C1 segment of cervical spinal cord (tissue), 14 donors: ENCODE measurements at places on chromosomes 2 and 18.

- DNase-seq: no peak
Measured at GRCh38 chr2:33730193-33730592, 131.1 kb upstream of the FAM98A start.

DNA sequence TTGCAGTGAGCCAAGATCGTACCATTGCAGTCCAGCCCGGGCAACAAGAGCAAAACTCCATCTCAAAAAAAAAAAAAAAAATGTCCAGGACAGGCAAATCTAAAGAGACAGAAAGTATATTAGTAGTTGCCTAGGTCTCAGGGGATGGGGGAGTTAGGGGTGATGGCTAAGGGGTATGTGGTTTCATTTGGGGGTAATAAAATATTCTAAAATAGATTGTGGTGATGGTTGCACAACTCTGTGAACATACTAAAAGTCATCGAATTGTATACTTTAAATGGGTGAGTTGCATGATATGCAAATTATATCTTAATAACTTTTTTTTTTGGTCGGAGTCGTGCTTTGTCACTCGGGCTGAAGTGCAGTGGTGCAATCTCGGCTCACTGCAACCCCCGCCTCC, 34.2 kb upstream of the ACTR2 start:
- DNase-seq: no peak

DNA sequence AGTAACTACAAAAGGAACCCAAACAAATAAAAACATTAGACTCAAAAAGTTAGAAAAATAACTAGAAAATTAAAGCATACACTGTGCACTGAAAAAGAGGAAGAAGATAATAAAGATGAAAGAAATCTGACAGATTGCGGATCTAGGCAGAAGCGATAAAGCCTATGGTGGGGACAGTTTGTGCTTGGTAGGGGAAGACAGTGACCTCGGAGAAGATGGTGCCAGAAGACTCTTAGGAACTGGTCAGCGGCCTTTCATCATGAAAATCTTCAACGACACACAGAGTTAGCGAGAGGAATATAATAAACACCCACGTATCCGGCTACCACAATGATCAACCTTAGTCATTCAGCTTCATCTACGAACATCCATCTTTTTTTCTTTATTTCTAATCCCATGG, 180.5 kb downstream of the HDAC4 start:
- no peak for DNase-seq

DNA sequence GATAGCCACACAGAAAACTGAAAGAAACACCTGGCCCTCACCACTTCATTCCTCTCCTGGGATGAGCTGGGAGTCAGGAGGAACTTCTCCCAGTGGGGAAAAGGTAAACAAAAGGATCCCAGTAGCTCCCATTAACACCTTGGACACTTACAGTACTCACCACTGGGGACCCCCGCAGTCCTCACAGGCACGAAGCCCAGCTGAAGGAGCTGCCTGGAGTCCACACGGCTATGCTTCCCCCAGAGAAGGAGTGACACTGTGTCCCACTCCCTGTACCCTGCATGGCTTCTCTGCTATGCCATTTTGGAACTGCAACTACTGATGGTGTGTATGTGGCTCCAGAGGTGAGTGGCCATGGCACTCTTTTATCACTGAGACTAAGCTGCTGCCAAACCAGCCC, 1565.1 kb downstream of the LRP1B start:
- no peak for DNase-seq

GRCh38 chr2:188993247-188993646, 19.1 kb downstream of the COL3A1 start:
- DNase-seq: no peak

DNA sequence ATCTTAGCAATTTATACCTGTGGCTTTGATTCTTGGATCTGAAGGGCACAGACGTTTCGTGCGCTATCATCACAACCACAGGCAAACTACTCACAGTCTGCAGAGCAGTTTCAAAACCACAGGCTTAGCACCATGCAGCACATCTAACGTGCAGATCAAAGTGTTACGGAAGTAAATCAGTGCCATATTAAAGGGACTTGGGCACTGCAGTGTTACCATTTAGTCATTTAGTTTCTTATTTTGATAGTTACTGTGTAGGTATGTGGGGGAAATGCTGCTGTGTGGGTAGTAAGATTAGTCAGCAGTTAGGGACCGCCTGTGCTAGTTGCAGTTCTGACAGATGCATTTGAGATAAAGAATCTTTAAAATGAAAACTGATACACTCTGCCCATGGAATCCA, 384.0 kb downstream of the NBAS start:
- no peak for DNase-seq

DNA sequence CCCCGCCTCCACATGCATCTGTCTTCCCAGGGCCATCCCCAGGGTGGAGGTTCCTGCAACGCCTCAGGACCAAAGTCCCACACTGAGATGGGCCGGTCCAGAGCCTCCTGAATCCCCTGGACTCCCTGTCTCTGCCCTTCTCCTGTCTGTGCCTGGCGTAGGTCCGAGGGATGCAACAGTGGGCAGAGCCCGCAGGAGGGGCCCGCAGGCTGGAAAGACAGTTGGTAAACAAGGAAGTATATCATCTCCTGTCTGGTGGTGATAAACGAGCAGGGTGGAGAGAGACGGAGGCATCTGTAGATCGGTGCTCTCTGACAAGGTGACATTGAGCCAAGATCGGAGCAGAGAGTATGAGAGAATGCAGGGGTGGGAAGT, 72.6 kb upstream of the RAB6C start:
- DNase-seq: no peak

- no peak for DNase-seq
Measured at GRCh38 chr2:234770031-234770506, 181.7 kb upstream of the SH3BP4 start.

- DNase-seq: no peak
Measured at GRCh38 chr2:127674241-127675209, 805 bp downstream of the LIMS2 start.

- DNase-seq: no peak
Measured at GRCh38 chr2:153077311-153077710, 358.9 kb downstream of the ARL6IP6 start.

DNA sequence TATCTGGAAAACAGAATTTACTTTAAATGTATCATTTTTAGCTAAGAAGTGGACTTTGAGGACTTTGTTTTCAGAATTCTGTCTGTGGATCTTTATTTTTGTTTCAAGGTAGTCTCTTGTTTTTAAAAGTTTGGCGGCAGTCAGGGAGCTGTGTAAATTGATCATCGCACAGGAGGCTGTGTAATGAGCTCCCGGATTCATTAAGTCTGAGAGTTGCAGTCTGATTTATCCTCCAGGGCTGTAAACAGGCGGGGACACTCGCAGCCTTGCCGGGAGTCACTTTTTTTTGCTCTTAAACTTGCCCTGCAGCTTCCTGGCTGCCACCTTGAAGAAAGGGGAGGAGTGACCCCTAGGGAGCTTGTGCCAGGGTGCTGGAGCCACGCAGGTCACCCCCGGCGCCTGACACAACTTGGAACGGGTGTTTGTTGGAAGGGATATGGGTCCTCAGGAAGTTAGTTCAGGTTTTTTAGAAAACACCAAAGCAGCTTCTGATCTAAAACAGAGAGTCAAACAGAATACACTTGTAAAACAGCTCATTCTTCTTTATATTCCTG, 76.2 kb downstream of the DCDC2C start:
- no peak for DNase-seq

GRCh38 chr2:111657351-111657975, 226.5 kb downstream of the ANAPC1 start:
- no peak for DNase-seq

DNA sequence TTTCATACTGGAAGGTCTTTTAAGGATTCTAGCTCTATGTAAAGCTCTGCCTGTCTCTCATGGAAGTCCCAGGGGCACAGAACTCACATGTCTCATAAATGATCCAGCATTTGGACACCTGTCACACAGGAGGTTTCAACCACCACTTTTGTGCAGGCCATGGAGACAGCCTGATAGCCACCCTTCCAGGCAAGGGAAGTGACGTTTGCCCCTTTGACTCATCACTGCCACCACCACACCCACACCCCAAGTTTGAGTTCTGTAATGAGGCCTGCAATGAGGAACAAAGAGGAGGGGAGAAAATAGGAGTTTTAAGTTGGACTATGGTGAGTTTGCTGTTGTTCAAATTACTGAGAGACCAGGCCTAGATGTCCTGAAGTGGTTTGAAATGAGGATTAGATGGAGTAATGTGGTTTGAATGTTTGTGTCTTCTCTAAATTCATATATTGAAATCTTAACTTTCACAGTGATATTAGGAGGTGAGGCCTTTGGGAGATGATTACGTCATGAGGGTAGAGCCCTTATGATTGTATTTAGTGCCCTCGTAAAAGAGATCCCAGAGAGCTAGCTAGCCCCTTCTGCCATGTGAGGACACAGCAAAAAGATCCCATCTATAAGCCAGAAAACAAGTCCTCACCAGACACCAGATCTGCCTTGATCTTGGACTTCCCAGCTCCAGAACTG, 175.3 kb upstream of the EPHA4 start:
- DNase-seq: no peak

- peak; percentile 89 for DNase-seq
Measured at GRCh38 chr2:68828887-68829708, 42.1 kb downstream of the BMP10 start.

- peak; percentile 55 for DNase-seq
Measured at GRCh38 chr2:128026448-128027277, 1.2 kb downstream of the SAP130 start.

DNA sequence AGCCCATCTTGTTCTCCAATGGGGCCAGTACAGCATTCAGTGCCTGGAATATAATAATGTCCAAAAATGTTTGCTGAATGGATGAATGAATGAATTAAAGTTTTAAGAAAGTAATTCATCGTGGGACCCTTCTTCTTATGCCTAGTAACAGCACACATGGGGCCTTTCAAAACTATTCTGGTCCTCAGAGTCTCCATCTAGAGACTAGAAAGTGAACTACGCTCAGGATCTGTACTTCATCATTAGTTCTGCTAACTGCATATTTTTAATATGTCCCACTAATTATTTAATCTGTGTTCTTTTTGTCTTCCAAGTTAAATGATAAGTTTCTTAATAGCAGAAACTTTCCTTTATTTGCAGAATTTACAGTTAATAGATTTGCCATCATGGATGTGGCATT, 172.5 kb downstream of the SMAD2 start:
- DNase-seq: no peak
